ENCODE measurements at places on chromosomes 2 and 18.

- DNase-seq = no peak
Measured at GRCh38 chr2:168494190-168494711, 38.2 kb downstream of the CERS6 start.

GRCh38 chr2:167732326-167732725 lies 515.1 kb downstream of the STK39 start:
- DNase-seq = no peak

- DNase-seq = no peak
Measured at GRCh38 chr2:26504002-26504401, 26.1 kb upstream of the OTOF start.

DNA sequence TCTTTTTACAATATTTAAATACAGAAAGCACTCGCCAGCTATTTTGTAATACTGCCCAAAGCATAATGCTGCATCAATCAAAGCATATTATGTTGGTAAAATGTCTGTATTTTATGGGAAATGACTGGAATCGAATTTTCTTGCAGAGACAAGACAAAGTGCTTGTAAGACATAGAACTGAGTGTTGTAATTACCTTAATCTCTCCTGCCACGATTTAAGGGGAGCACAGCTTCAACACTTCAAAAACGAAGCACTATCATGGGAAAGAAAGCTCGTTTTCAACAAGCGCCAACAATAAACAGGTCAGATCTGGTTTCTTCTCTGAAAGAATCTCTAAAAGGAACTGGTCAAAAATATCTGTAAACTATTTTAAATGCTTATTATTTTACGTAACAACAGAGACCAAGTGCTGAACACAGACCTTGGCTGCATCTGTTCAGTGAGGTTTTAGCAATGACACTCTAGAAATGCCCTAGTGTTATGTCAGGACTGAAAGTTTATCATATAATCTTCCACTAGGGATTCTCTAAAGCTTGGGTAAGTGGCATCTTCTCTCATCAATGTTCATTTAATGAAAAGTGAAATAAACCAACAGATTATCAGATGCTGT lies 19.0 kb downstream of the RND3 start:
- no peak for DNase-seq

- no peak for DNase-seq
Measured at GRCh38 chr2:226579519-226579918, 220.1 kb downstream of the IRS1 start.

- no peak for DNase-seq
Measured at GRCh38 chr2:167151894-167152293, 263.6 kb downstream of the XIRP2 start.

DNA sequence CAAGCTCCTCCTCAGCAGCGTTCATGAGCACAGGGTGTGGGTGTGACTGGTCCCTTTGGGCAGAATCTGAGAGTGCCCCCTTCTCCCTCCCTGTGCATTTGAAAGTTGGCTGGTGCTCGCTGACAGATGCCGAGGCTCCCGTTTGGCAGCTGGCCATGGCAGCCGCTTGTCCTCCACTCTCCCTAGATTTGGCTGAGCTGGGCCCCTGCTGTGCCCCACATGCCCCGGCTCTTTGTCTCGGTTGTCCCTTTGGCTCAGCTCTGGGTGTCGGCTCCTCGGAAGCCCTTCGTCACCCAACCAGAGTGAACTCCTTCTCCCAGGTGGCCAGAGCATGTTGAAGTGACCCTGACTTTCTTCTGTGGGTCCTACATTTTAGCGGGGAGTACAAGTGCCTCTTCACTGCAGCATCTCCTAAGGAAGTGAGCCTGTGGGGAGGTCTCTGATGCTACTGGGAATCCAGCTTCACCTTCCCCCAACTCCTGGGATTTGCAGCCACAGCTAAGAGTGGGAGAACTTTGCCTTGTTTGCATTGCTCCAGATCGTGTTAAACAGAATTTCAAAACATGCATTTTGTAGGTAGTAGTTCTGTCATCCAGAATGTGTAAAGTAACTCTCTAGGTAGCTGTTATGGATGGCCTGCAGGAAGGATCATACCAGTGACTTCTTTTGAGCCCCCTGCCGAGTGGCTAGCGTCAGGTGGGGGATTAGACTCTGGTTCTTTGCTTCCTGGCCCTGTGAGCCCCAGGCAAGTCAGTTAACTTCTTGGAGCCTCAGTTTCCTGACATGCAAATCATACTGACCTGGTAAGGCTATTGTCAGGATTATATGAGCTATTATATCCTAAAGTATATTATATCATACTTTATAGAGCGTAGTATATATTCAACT lies 24.2 kb downstream of the HPCAL1 start:
- no peak for DNase-seq

- DNase-seq = no peak
Measured at GRCh38 chr2:47640356-47640755, 142.6 kb upstream of the MSH6 start.

DNA sequence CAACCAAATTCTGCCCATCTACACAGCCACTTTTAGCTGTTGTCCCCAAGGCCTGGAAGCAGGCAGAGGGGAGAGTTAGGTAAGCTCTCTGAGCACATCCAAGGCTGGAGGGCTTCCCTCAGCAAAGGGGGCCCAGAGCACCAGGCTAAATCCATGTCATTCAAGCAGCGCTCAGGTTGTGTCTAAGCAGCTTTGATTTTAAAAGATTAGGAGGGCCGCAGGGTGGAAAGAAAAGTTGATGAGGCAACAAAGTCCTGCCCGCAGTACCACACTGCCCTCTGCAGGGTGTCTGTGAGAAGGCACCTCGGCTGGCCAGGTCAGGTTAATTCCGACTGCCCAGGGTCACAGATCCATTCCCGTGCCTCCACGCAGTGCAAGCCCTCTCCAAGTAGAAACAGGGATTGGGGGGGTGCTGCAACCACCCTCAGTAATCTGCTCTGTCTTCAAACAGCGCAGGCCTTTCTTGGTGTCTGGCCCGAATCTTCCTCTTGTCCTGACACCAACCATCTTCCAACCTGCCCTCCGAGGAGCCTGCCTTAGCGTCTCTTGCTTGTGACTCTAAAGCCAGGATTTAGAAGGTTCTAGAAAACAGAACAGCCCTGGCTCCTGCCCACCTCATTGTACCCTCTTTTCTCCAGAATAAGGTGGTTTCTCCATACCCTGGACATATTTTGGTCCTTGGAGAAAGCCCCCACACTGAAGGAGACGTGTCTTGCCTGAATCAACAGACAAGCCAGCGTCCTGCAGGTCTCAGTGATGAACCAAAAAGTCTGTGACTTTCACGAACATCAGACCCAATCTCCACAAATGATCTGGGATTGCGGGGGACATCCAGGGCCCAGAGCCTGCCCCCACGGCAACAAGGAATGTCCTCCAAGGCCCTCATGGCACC lies 289.2 kb downstream of the TNS1 start:
- DNase-seq = no peak

DNA sequence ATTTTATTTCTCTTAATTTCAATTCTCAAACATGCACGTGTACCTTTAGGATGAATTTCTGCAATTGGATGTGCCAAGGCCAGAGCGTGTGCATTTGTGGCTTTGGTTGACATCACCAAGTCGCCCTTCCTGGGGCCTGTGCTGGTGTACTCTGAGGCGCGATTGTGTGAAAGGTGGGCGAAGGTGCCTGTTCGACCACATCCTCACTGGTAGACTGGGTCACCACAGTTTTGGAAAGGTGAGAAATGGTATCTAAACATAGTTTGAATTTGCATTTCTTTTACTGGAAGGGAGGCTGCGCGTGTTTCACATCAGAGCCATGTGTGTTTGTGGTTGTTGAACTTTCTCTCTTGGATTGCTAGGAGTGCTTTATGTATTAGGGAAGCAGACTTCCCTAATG lies 89.8 kb downstream of the LDLRAD4 start:
- DNase-seq = no peak

- no peak for DNase-seq
Measured at GRCh38 chr2:27378096-27378808, 2.3 kb downstream of the ZNF513 start.

GRCh38 chr2:198525211-198525969 lies 721.0 kb downstream of the PLCL1 start:
- DNase-seq = no peak

- DNase-seq = no peak
Measured at GRCh38 chr2:64952511-64953482, 36.4 kb upstream of the SLC1A4 start.

DNA sequence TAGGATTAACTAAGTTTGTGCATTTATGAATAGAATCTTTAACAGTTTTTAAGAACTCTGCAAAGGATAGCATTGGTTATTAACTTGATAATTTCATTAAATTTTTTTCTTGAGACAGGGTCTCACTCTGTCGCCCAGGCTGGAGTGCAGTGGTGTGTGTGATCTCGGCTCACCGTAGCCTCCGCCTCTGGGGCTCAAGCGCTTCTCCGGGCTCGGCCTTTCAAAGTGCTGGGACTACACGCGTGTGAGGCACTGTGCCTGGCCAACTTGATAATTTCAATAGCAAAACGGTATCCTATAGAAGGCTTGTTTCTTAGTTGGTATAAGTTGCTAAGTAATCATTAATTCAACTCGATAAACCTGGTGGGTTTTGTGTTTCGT lies 38.0 kb downstream of the ADNP2 start:
- no peak for DNase-seq

- no peak for DNase-seq
Measured at GRCh38 chr2:134677856-134678756, 40.7 kb downstream of the TMEM163 start.

- DNase-seq = no peak
Measured at GRCh38 chr2:231185886-231186285, 12.5 kb upstream of the ARMC9 start.

GRCh38 chr2:17441055-17441771 lies 77.0 kb downstream of the RAD51AP2 start:
- no peak for DNase-seq

- DNase-seq = no peak
Measured at GRCh38 chr2:6973895-6974545, 56.8 kb downstream of the RNF144A start.

DNA sequence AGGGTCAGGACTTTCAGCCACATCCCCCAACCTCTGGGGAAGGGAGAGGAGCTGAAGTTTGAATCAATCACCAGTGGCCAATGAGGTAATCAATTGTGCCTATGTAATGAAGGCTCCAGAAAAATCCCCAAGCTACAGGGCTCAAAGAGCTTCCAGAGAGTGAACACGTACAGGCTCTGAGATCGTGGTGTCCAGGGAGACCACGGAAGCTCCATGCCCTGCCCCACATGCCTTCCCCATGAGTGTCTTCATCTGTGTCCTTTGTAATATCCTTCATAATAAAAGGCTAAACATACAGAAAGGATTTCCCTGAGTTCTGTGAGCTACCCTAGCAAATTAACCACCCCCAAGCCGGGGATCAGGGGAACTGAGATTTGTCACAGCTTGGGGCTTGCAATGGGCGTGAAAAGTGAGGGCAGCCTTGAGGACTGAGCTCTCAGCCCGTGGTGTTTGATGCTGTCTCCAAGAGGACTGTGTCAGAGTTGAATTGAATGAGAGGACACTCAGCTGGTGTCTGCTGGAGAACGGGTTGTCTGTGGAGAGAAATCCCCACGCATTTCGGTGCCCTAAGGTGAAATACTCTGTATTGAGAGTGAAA lies 25.5 kb upstream of the TUBB6 start:
- DNase-seq = no peak

GRCh38 chr2:174662859-174663258 lies 65.3 kb upstream of the WIPF1 start:
- DNase-seq = no peak

GRCh38 chr18:47577520-47577919 lies 326.1 kb upstream of the SKOR2 start:
- DNase-seq = no peak

DNA sequence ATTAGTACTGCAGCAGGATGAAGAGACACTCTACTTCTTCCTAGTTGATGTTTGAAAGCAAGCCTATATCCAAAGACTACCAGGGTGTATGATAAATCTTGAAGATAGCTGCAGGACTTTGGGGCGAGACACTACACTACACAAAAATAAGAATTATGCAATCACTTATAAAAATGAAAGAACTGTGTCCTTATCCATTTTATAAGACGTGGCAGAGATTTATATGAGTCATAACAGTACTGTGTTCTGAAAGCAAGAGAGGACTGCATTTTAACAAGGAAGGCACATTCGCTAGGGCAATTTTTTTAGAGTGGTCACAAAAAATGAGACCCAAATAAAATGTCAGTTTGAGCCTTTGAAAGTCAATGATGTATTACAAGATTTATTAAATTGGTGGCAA lies 617.0 kb upstream of the LINC00305 start:
- no peak for DNase-seq

DNA sequence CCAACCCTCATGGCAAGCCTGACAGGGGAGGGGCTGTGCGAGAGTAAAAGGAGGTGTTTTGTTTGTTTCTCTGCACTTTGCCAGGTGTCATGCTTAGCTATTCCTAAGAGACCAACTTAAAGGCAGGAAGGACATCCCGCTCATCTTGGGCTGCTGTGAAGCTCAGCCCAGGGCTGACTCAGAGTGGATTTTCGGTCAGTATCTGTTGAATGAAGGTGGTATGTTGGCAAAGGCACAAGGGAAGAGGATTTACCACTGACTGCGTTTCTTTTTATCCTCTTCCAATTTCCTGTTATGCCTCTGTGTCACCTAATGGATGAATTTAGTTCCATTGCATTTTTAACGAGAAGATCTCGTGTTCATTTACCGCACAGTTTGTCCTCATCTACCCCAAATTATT lies 18.9 kb downstream of the TRPM8 start:
- DNase-seq = no peak

DNA sequence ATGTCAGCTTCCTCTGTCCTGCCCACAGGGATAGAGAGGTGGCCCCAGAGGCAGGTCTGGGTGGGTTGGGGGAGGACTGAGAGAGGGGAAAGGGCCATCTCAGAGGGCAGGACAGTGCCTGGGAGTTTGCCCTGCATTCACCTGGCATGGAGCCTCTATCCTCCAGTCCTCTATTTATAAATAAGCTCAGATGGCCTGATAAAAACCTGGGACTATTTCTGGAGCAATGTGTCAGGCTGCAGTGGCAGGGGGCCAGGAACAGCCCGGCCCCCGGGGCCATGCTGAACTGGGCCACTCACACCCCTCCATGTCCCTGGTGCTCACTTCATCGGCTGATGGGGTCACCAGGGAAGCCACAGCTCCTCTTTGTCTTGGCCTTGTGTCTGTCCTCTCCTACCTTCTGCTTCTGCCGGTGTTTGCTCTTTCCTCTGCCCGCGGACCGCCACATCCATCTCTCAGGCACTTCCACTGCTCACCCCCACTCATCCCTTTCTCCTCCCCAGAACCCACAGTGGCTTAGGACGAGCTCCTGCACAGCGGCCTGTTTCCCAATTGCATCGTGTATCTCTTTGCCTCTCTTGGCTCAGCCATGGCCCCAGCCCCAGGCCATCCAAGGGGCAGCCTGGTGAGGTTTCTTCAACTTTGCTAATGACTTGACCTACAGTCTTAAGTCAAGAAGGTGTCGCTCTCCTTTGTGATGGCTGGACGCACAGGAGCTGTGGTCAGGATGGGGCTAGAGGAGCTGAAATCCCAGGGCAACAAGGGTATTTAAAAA lies 38.8 kb downstream of the SCTR start:
- no peak for DNase-seq

DNA sequence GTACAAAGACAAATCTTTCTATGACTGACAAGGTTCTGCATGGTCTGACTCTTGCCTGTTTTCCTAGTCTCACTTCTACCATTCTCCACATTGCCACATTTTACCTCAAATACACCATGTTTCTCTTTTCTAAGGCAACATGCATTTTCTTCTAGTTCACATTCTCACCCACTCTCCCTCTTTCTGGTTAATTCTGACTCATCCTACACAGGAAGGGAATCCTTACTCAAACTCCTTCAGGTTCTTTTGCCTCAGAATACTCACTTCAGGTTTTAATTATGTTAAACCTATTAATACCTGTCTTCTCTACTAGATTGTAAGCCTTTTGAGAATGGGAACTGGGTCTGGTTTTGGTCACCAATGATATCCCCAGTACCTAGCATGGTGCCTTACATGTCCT lies 47.2 kb downstream of the MAP2 start:
- DNase-seq = no peak
